GM03348 (cell line): ENCODE measurements at places on chromosomes 6 and 20.

GRCh38 chr6:137625808-137626207 is 131.6 kb upstream of the OLIG3 start:
- DNase-seq: no peak

DNA sequence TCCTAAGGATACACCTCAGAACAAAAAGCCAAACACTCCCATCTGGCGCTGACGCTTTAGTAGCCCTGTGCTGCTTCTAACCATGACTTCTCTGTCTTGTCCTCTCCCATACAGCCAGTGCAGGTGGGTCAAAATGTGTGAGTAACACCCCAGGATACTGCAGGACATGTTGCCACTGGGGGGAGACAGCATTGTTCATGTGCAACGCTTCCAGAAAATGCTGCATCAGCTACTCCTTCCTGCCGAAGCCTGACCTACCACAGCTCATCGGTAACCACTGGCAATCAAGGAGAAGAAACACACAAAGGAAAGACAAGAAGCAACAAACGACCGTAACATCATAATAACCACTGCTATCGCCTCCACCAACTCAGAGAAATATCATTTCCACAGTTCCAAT is 1.4 kb downstream of the DEFB132 start:
- peak; percentile 34 for DNase-seq

GRCh38 chr20:62782149-62782892 is 14.0 kb upstream of the MRGBP start:
- DNase-seq: no peak

- DNase-seq: peak; percentile 96
These were observed at the start of gene RSPH4A for GRCh38 chr6:116615937-116616736. RSPH4A (plus strand) TSS chr6:116616479; CDS start chr6:116616624, 145 bp downstream.

DNA sequence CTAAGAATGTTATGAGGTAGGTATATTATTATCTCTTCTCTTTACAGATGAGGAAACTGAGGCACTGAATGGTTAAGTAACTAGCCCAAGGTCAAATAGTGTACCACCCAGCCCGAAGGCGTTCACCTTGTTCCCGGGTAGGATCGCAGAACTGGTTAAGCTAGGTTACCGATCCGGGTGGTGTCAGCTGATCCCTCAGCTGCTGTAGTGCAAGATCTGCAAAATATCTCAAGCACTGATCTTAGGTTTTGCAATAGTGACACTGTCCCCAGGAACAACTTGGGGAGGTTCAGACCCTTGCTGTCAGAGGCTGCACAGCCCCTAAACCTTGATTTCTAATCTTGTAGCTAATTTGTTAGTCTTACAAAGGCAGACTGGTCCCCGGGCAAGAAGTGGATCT is 28.1 kb downstream of the SLC52A3 start:
- DNase-seq: no peak

DNA sequence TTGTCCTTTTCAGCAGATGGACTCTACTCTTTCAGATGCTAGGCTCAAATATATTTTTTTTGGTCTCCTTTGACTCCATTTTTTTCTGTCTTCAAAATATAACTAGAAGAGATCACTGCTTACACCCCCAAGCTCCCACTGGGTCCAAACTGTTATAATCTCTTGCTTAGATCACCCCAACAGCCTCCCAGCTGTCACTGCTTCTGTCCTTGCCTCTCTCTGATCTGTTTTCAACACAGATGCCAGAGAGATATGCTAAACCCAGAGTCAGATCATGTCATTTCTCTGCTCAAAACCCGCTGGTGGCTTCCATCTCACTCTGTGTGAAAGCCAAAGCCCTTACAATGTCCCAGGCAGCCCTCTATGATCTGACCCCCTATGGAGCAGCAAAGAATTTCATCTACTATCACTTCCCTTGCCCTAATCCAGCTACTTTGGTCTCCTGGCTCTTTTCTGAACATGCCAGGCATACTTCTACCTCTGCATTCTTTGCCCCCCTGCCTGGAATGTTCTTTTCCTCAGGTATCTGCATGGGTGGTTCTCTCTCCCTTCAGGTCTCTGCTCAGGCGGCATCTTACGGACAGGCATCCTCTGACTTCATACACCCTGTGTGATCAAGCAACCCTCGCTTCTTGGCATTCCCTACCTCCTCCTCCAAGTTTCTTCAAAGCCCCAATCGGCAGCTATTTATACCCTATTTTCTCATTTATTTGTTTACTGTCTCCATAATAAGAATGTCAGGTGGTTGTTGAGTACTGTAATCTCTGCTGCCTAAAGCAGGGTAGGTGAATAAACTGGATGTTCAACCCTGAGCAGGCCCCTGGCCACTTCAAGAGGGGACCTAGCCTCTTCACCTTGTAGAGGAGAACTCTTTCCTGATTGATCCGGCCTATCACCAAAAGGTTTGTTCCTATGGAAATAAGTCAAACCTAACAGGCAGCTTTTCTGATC is 43.6 kb upstream of the SLC4A11 start:
- DNase-seq: no peak

DNA sequence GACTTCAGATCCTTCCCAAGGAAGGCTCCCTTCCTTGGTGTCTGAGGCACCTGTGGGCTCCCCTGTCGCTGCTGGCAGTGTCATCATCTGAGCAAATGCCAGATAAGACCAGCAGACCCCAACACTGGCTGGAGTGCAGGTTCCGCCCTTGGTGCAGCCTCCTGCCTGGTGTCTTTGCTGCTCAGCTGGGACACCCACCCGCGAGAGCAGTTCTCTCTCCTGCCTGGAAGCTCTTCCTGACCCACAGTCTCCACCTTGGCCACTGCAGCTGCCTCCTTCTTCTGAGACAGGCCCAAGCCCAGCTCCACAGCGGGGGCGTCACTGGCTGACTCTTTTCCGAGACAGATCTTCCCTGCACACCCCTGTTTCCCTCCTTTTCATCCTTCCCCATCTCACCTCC is 395.7 kb upstream of the MAP3K7 start:
- DNase-seq: no peak

DNA sequence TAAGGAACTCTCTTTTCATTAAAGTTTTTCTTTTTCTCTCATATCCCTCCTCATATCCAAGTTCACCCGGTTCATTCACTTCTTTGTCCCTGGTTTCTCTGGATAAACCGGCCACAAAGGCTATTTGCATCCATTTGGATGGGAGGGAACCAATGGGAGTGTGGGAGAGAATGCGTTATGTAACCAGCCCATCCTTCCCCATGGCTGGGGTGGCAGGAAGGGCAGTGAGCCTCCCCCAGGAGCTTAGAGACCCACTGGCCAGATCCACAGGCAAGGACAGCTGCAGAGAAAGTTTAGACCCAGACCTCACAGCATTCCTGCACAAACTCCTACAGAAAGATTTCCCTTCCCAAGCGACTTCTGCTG is 10.7 kb downstream of the CASS4 start:
- DNase-seq: no peak

DNA sequence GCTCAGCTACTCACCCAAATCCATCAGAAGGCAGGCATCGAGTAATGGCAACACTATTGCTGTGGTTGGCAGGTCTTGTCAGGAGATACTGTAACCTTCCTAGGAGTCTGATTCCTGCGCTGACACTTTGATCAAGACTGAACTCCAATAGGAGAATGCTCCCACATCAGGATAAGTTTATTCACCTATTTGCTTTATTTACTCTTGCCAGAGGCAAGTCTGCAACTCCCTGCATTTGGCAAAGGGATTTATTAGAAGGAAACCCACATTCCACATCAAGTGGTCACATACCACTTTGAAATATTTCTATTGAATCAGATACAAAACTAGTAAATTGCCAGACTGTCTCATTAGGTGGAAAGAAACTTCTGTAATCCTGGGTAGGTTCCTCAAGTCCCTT is 43.5 kb downstream of the ZFAND3 start:
- DNase-seq: peak; percentile 55

GRCh38 chr6:44309092-44309491 is 4.1 kb downstream of the AARS2 start:
- DNase-seq: peak; percentile 75

DNA sequence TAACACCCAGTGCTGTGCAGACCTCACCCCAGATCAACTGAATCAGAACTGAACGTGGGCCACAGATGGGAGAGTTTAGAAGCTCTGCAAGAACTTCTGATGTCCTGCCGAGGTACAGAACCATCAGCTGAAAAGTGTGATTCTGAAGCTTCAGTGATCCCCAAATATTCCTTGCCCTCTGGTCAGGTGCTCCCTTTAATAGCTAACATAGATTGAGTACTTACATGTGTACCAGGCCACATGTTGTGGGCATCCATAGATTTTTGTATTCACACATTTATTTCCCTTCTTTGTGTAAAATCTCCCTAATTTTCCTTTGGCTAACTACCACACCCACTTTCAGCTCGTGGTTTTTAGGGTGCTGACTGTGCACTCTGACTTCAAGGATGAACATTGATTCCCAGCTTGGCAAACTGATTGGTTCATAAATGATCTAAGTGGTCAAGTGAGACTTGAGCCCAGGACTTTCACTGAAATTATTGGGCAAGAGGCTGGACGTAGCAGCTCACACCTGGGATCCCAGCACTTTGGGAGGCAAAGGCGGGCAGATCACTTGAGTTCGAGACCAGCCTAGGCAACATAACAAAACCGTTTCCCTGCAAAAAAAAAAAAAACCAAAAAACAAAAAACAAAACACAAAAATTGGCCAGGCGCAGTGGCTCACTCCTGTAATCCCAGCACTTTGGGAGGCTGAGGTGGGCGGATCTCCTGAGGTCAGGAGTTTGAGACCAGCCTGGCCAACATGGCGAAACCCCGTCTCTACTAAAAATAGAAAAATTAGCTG is 162.2 kb downstream of the BCAS1 start:
- DNase-seq: no peak

DNA sequence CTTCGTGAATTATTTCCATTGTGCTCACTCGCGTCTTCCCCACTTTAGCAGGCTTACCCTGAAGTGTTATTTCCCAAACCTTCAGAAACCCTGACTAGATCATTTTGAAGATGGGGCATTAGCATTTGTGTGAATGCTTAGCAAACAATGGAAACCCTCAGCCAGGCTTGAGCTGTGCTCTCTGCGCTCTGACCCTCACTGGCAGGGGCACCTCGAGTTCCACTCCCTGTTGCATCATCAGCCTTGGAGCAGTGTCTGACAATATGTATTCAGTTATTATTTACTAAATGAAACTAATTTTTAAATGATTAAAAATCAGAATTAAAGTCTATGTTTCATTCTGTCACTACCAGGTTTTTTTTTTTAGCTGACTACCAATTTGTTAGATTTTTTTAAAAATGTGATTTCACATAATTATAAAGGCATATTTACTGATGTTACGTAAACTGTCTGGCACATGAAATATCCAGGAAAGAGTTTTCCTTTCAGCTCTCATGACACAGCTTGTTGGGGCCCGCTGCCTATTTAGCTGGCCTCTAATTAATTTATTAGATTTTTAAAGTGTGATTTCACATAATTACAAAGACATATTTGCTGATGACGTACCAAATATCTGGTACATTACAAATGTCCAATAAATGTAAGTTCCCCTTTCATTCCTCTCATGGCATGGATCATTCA is 155.2 kb downstream of the PACRG start:
- DNase-seq: peak; percentile 13

GRCh38 chr20:17617868-17618672 is 48.2 kb downstream of the DSTN start:
- no peak for DNase-seq

GRCh38 chr20:20063941-20064702 is 11.8 kb downstream of the CFAP61 start:
- no peak for DNase-seq

- peak; percentile 31 for DNase-seq
These were observed 98.8 kb downstream of the SOD2 start for GRCh38 chr6:159594106-159594749.

- peak; percentile 6 for DNase-seq
These were observed 51.5 kb downstream of the COL19A1 start for GRCh38 chr6:69917834-69918233.

GRCh38 chr6:83511266-83511665 is 1.1 kb upstream of the PRSS35 start:
- no peak for DNase-seq

DNA sequence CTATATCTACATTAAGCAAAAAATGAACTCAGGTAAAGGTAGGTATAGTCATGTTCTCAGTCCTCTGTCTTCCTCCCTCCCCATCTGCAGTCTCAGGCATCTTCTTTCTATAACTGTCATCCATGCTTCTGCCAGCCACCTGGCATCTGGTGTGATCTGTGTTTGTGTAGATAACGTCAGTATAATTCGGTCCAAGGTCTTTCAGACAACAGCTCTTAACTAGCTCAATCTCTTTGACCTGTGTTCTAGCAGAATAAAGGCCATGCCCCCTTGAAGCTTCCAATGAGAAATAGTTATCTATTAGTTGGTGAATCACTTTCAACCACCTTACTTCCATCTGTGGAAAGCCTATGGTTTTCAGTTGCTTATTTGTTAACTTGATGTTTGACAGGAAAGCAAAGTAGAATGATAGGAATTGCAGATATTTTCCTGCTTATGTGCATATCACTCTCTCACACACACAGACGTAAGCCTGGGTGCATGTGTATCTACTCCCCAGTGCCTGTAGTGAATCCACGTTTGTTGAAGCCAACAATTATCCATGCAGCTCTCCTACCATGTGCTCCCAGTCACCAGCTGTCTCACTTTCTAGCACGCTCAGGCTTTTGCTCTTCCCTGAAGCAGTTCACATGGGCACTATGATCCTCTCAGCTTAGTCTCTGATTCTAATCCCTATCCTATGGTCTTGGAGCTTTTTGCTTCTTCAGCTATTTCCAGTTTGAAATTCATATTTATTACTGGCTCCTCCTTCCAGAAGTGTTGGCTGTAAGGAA is 433.7 kb upstream of the MANEA start:
- DNase-seq: no peak

GRCh38 chr6:158206740-158207421 is 38.7 kb downstream of the GTF2H5 start:
- no peak for DNase-seq

DNA sequence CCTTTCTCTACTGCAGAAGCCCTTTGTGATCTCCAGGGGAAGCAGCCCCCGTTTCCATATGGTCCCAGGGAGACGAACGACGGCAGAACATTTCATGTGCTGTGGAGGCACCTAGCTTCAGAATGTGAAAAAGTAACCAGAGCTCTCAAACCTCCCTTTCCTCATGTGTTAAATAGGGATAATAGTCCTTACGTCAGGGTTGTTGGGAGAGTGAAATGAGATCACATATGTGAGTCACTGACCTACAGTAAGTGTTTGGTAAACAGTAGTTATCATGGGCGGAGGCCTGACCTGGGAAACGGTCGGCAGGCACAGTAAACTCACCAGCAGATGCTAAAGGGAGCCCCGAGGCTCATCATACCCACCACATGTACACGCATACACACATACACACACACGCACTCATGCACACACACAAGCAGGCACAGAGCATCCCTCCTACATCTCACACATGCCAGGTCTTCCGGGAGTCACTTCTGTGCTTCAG is 89.7 kb downstream of the LY86 start:
- no peak for DNase-seq

GRCh38 chr6:75460681-75461080 is 32.9 kb downstream of the FILIP1 start:
- no peak for DNase-seq

DNA sequence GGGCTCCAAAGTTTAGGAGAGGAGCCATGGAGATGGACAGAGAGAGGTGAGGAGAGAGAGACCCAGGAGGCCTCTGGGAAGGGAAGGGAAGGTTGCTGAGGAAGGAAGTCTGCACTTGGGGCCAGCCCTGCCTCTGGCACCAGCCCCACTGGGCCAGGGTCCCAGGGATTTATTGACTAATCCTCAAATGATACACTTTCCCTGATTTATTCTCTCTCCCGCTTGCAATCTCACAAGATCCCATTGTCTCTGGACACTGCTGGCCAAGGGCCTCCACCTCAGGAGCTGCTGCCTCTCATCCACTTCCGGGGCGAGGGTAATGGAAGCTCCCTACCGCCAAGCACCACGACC is 43.6 kb upstream of the FOXP4 start:
- DNase-seq: no peak

GRCh38 chr6:141874930-141875602 is 257.7 kb upstream of the GJE1 start:
- DNase-seq: peak; percentile 15
